ENCODE measurements at places on chromosomes 16 and 17.

DNA sequence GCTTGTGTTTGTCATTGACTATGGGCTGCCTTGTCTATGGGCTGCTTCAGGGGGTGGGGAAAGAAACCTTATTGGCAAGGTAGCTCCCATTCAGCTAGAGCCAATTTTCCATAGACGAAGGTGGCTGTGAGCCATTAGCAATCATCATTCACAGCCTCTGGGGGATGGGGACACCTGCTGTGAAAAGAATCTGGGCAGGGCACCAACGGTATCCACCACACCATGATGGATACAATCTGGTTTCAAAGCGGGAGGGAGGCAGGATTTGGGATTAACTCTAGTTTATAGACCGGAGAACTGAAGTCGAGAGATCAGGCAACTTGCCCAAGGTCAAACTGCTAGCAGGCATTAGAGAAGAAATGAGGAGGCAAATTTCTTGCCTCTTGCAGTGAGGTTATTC, 182.3 kb downstream of the SHISA9 start:
- DNase-seq, result no peak

DNA sequence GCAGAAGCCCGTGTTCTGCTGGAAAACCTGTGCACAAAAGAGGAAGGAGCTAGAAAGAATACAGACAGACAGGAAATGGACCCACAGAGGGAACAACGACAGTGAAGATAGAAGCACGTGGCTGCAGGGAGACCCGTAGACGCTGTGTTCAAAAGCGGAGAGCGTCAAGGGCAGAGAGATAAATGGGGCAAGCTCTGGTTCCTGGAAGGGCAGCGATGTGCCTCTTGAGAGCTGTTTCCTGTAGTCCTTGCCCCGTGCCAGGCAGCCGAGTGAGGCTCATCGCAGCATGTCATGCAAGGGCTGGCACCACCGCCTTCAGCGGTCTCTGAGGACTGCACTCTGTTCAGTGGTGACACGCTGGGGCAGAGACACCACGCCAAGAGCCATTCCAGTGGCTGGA, 43.6 kb upstream of the CACNG5 start:
- no peak for DNase-seq

GRCh38 chr17:5499476-5500231, 13.3 kb downstream of the MIS12 start:
- DNase-seq, result no peak

GRCh38 chr16:47460359-47460710, 528 bp downstream of the ITFG1 start:
- no peak for DNase-seq

DNA sequence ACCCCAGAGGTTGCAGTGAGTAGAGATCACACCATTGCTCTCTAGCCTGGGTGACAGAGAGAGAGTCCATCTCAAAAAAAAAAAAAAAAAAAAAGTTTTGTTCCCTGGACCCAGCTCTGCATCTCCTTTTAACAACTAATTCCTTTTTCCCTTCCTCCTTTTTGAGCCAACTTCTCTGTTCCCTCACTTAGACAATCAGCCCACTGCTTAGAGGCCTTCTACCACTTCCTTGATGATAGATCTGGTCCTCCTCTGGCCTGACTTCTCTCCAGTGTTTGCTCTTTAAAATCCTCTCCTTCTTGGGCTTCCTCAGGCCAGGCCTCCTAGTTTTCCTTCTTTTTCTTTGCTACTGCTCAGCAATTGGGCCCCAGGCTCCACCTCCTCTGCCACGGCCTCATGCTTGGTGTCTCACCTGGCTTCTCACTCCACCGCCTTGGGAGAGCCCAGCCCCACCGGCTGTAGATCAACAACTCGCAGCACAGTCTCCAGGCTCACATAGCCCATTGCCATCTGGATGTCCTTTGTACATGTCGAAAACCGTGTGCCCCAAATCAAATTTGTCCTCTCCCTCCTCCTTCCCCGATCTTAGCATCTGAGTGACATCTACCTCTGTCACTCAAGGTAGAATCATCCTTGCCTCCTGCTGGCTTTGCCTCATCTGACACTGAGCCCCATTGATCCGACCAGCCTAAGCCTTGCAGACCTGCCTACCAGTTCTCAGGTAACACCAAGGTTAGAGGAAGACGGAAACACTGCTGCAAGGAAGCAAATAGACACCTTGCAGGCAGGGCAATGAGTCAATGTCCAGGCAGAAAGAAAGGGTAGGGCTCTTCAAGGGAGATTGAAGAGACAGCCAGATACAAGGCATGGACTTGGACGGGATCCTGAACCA, 17.4 kb downstream of the ARHGAP27 start:
- no peak for DNase-seq

DNA sequence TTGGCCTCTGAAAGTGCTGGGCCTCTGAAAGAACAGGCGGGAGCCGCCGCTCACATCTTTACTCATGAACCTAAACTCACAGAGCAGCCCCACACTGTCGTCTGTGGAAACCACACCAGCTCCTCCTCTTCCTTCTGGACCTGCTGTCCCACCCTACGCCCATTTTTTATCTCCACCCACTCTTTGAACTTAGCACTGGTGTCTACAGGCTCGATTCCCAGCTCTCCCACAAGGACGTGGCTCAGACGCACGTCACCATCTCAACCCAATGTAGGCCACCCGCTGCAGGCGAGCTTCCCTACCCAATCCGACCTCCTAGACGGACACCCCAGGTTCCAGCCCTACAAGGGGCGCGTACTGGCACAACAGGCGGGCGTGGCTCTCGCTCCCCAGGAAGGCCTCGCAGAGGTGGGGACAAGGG, 62.2 kb downstream of the NXN start:
- no peak for DNase-seq

DNA sequence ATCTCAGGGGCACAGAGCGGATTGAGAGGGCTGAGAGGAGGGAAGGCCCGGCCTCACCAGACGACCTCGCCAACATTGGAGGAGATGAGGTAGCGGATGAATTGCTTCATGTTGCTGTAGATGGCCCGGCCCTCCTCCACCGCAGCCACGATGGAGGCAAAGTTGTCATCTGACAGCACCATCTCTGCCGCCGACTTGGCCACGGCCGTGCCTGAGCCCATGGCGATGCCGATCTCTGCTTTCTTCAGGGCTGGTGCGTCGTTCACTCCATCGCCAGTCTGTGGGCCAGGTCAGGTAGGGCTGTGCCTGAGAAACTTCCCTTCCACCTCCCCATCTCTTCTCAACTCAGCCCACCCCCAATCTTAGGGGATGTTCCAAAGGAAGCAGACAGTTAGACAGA, 21.1 kb upstream of the P2RX1 start:
- DNase-seq, result no peak

DNA sequence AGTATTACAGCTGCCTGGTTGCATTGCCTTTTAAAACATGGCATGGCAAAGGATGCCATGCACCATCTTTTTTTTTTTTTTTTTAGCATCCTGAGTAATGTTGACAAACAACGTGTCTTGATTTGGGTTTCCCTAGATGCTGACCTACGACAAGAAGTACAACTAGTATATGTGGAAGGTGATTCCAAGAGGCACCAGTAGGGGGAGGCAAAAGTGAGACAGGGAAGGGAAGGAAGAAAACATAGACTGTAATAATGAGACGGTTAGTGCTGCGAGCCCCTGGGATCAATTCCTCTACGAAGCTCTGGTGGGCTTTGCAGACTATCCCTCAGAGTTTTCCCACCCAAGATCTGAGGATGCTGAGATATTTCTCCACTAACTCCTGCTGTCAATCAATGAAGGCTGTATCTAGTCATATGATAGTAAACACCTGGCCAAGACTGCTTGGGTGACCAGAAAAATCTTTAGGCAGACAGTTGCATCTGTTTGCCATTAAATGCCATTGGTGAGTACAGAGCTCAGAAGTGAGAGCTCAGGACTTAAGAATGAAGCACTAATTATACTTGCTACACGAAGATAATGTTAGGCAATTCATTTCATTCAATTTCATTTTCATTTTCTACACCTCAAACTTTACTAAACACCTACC, 458.6 kb upstream of the GOT2 start:
- no peak for DNase-seq

DNA sequence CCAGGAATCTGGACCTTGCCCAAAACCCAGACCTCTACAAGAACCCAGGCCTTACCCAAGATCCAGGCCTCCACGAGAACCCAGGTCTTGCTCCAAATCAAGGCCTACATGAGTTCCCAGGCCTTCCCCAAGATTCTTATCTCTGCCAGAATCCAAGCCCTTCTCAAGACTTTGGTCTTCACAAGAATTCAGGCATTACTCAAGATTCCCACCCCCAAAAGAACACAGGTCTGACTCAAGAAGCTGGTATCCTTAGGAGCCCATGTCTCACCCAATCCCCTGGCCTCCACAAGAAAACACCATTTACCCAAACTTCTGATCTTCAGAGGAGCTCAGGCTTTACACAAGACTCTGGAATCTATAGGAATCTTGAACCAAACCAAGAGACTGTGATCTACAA, 2.6 kb downstream of the SPEM3 start:
- no peak for DNase-seq

- DNase-seq, result peak; percentile 4
These were observed 32.1 kb downstream of the NDE1 start for GRCh38 chr16:15682105-15682570.

- no peak for DNase-seq
These were observed 7.3 kb upstream of the CAPNS2 start for GRCh38 chr16:55559233-55559632.

GRCh38 chr16:55248494-55248893, 75.5 kb upstream of the IRX6 start:
- DNase-seq, result no peak

GRCh38 chr17:82376042-82376730, 4.6 kb downstream of the UTS2R start:
- DNase-seq, result no peak

- no peak for DNase-seq
These were observed 72.8 kb upstream of the TOB1 start for GRCh38 chr17:50938821-50939541.

DNA sequence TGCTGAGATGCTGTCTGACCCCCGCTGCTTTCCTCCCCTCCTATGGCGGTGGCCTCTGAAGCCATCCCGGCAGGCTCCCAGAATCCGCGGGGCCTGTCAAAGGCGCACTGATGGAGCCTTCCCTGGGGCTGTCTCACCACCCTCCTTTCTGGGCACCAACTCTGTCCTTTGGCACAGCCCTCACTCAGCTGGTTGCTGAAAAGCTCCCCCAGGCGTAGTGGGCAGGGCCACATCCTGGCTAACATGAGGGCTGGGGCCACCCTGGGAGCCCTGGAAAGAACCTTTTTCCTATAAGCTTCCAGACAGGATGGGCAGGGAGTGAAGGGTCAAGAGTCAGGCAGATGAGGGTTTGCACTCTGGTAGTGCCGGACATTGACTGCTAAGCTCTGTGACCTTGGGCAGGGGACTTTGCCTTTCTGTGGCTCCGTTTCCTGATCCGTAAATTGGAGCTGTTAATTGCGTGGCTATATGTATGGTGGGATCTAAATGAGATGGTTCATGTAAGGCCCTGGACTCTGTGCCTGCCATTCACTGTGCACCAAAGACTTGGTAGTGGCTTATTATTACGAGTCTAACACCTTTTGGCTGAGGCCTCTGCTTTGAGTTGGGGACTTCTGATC, 27.6 kb upstream of the LASP1NB start:
- no peak for DNase-seq

DNA sequence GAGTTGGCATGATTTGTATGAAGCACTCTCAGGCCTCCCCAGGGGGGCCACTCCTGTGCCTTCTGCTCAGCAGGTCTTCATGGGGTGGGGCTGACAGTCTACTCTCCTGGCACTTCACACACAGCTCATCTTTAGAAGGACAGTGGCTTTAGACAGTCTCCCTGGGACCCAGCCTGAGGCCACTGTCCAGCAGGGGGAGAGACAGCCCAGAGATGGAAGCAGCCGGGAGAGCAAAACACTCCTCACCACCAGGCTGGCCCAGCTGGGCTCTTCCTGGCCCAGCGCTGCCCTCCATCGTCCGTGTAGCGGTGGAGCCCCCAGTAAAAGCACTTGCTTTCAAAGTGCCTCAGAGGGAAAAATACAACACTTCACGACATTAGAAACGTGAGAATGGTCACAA, 62.0 kb upstream of the CRHR1 start:
- DNase-seq, result no peak

DNA sequence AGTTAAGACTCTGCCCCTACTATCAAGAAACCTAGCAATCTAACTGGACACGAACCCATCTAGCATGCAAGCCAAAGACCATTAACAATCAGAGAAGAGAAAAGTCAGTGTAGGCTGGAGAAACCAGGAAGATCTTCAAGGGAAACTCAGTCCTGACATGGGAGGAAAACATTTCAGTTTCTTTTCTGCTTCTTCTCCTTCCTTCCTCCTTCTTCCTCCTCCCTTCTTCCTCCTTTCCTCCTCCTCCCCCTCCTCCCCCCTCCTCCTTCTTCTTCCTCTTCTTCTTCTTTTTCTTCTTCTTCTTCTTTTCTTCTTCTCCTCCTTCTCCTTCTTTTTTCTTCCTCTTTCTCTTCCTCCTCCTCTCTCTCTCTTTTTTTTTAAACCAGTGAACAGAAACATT, 29.6 kb upstream of the SHISA9 start:
- DNase-seq, result no peak

DNA sequence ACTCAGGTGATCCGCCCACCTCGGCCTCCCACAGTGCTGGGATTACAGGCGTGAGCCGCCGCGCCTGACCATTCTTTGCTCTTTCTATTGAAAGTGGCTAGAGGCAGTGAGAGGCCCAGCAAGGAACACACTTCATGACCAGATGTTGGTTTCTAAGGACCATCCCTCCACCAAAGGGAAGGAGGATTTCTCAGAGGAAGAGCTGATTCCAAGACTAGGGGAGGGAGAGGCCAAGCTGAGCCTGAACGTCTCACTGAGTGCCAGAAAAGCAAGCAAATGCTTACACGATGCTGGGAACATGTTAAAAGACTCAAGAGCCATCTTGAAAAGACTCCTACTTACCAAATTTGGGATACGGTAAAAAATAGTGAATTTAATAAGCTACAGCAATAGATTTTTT, 79.2 kb downstream of the MRM3 start:
- no peak for DNase-seq

- DNase-seq, result no peak
These were observed 95.4 kb downstream of the IRX3 start for GRCh38 chr16:54191163-54191562.

- no peak for DNase-seq
These were observed 507.0 kb downstream of the MAF start for GRCh38 chr16:79093554-79093967.

- DNase-seq, result no peak
These were observed 853.2 kb upstream of the SOX9 start for GRCh38 chr17:71267668-71268067.
